ENCODE measurements at places on chromosomes 2 and 18.

DNA sequence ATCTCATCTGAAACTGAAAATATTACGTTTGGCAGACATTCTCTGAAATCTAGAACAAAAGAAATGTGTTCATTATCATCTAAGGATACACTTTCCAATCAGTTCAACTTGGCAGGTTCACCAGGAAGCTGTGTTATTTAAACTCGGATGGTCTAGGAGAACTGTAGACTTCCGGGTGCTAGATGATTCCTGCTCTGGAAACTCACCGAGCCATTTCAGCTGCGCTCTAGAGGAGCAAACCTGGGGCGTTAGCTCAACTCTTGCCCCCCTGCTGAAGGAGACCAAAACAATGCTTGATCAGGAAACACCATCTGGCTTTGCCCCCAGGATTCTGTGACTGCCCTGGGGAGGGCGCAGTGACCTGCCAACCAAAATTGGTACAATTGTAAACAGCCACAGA is 22.9 kb downstream of the MLPH start:
- DNase-seq, result no peak

GRCh38 chr2:126325202-126325601 is 330.8 kb upstream of the GYPC start:
- DNase-seq, result no peak

DNA sequence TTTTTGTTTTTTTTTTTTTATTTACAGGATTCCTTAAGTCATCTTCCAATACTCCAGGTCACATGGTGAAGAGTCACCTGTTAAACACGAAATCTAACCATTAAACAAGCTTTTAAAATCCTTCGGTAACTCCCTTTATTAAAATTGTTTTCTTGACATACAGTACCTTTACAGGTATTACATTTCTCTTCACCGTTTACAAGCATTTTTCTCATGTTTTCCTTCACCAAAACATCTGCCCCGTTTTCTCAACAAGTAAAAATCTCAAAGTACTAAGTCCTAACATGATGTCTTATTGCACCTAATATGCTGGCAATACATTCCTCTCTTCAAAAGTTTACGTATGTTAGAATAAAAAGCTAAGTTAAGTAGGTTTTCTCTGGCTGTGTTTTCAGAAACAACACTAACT is 1.1 kb downstream of the PUM2 start:
- no peak for DNase-seq

- no peak for DNase-seq
These were observed 1.2 kb downstream of the DAW1 start for GRCh38 chr2:227872676-227873075.

GRCh38 chr2:143347901-143348414 is 218.7 kb downstream of the ARHGAP15 start:
- no peak for DNase-seq

DNA sequence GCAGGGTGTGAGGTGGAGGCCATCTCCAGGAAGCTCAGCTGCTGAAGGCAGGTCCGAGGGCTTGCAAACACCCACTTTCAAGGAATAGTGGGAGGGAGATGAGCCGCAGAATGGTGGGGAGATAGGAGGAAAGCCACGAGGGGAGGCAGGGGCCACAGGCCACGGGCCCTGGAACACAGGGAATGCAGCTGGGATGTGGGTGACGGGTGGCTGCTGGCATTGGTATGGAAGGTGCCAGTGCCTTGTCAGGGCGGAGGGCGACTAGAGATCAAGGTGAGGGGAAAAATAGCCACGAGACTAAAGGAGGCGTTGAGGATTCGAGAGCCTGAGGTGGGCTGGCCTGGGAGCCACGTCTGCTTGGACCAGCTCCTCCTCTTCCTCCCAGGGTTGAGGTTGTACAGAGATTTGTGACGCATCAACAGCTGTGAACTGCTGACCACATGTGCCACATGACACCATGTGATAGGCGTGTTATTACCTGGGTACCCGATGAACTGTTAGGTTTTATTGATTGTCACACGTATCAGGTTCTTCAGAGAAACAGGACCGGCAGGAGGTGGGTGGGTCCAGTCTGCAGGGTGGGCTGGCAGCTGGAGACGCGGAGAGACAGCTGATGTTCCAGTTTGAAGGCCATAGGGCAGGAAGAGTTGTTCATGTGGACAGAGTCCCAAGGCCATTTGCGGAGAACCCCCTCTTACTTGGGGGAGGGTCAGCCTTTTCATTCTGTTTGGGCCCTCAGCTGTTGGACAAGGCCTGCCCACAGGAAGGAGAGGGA is 9.9 kb downstream of the IMPA2 start:
- no peak for DNase-seq

GRCh38 chr2:62785216-62785615 is 79.7 kb downstream of the EHBP1 start:
- DNase-seq, result no peak

GRCh38 chr2:69559442-69560146 is 83.9 kb downstream of the AAK1 start:
- no peak for DNase-seq

DNA sequence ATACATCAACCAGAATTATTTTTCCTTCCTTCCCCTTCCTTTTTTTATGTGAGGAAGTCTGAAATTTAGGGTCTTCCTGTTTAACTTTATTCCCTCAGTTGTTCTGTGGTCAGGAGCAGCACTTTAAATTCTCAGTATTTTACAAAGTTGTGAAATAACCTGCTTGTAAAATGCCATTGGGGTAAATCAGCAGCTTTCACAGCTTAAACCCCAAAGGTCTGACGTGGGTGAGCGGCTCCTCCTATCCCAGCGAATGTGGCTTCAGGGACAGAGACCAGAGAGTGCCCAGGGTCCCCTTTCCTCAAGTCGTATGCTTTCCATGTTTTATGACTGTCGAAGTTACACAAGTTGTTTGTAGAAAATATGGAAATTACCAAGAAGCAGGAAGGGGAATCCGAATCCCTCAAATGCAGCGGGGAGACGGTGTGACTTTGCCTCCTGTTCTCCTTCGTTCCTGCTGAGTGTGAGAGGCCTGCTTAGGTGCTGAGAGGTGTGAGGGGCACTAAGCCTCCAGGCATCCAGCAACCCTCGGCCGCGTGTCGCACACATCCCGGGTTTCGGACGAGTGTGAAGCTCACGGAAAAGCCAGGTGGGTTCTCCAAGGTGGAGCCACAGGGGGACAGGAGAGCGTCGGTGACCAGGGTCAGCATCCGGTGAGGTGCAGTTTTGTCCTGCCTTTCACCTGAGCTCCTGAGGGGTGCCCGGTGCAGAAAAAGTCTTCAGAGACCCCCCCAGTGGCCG is 10.8 kb upstream of the KCNG2 start:
- DNase-seq, result no peak

DNA sequence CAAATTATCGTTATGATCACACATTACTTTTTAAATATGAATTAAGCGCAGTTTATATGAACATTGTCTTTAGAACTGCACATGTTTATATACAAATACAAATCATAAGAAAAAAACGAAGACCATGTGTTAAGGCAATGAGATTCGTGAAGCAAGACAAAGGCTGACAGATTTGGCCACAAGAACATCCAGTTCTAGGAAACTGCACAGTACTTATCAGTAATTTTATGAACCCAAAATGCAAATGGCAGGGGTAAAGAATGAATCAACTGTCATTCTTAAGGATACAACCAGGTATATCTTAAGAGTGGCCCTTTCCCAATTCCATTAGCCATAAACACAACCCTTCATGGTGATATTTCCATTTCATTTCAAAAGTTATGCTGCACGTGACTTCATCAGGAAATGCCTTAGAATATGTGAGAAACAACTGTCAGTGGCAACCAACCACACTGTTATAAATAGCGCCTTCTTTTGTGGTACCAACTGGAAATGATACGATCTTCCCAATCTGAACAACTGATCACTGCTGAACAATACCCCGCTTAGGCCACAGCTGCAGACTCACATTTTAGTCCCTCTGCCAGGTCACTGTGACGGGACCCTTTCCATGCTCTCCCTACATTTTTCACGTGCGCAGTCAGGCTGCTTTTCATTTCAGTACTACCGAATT is 144.9 kb downstream of the L3MBTL4 start:
- DNase-seq, result no peak

GRCh38 chr2:158997037-158997790 is 28.8 kb downstream of the TANC1 start:
- DNase-seq, result no peak

- no peak for DNase-seq
These were observed 2.1 kb downstream of the HK2 start for GRCh38 chr2:74835831-74836674.

- no peak for DNase-seq
These were observed 32.1 kb upstream of the NCKAP5 start for GRCh38 chr2:133600266-133600928.

DNA sequence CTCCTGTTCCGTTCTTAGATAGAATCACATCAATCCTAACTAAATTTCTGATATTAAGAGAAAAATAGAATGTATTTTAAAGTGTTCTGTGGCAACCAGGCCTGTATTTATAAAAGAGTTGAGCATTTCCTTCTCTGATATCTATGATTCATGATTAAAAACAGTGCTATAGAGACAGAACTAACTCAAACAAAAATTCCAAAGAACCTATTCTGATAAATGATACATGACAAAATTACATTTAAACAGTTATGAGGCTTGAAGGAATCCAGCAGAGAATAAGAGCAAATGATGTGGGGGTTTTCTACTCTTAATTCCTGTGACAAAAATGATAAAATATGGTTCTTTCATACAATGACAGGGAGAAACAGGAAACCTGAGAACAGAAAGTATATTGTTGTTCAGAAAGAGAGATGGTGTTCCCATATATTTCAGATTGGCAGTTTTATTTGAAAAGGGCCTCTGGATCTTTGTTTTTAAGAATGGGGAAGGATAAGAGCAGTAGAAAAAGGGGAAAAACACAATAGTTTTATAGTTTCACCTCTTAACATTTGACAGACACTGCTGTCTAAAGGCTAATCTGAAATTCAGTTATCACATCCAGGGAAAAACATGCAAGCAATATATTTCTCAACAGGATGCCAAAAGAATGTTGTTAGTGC is 944.3 kb downstream of the LRP1B start:
- DNase-seq, result no peak

DNA sequence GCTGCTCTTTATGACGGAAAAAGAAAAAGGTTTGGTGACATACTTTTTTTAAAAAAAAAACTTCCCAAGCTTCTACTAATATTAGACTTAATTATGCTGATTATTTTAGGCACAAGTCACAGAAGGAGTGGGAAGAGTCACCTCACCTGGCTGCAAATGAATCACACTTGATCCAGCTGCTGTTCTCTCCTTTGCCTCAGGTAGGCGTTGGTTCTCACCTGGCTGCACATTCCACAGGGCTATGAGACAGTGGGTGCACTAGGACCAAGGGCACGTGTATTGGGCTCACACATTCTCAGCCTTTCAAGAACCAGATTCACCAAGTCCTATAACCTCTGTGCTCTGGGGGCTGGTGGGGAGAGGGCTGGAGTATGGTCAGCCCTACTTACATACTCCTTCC is 93.3 kb downstream of the TGFA start:
- DNase-seq, result no peak

DNA sequence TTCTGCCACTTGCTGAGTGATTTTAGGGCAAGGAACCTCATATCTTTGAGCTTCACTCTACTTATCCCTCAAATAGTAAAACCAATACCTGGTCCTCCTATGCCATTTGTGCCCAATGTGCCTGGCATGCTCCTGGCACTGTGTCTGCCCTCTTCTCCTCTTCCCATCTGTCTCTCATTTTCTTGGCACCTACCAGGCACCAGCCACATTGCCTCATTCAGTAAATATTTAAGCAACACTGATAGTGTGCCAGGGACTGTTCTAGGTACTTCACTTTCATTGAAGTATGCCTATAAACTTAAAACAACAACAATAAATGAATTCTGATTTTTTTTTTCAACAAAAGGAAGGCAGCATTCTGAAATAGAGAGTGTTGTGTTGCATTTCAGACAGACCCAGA is 15.1 kb upstream of the BOD1L2 start:
- no peak for DNase-seq

DNA sequence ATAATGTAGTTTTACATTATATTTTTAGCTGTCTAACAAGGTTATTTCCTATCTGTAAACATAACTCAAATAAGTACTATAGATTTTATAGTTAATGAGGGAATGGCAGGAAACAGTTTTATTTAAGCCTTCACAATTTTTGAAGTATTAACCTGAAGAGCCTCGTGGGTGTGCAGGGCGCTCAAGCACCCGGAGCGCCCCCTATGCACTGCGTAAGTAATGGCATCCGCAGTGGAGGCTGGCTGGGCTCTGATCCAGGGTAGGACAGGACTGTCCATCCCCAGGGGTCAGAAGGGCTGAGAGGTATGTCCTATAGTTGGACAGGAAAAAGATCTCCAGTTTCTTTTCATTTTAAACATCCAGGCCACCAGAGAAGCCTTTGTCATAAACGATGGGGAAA is 8.2 kb upstream of the GBX2 start:
- no peak for DNase-seq

DNA sequence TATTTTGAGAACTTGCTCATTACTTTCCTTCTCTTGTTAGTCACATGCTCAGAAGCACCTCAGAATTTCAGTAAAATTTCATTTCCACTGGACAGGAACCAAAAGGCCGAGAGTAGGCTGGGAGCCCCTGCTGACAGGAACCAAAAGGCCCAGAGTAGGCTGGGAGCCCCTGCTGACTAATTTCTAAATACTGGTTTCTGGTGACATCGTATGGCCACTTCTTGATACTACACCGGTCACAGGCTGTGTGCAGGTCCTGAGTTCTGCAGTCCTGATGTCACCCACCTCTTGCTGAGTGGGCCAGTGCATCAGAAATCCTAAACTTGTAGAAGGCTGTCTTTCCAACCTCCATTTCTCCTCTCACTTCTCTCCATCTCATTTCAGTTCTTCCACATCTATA is 17.7 kb upstream of the EN1 start:
- no peak for DNase-seq

DNA sequence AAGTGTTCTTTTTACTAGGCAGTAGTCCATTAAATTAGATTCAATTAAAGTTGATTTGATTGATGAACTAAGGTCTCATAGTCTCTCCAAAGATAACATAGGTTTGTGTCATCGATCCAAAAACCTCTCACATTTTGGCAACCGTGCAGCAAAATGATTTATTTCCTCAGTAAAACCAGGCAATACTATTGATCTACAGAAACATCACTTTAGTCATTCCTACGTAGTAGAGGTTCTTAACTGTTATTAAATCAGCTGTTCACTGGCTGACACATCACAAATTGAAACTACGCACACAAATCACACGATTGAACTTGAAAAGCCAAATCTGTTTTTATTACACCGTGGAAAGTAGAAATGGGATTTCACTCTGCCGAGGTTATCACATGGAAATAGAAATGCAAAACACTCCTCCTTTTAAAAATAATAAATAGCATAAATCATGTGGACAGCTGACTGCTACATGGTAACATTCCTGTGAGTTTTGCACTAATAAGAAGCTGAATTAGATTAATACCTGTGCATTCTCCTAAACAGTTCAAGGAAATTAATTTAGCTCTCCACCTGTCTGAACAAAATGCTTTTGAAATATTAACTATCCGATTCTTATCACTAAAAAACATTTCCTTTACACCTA is 262.5 kb downstream of the CDH20 start:
- no peak for DNase-seq
